ENCODE measurements at places on chromosomes 3 and 15.

DNA sequence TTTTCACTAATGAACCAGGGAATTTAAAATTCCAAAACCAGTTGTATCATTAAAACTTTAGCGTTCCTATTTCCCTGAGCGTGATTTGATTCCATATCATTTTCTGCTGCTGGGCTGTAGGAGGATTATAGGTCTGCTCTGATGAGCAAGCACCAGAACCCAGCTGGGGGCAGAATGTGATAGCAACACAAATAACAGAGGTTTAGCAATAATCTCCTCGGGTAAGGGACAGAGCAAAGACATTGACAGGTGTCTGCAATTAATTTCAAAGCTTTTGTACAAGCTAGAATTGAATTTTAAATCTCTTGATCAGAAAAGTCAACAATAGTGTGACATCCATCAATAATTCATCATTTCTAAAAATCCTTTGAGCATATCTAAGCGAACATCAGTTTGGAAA is 163.4 kb upstream of the RAP2B start:
- DNase-seq, result no peak

DNA sequence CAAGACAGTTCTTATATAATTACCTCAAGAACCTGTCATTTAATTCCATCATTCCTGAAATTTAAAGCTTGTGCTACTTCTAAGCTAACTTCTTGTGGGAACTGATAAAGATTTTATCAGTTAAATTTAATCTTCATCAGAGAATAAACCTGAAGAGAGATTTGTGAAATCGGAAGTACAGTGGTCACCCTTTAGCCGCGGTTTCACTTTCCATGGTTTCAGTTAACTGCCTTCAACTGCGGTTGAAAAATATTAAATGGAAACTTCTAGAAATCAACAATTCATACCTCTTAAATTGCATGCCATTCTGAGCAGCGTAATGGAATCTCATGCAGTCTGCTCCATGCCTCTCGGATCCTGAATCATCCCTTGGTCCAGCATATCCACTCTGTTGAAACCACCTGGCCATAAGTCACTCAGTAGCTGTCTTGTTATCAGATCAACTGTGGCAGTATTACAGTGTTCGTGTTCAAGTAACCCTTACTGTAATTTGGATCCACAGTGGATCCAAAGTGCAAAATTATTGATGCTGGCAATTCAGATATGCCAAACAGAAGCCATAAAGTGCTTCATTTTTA is 626.1 kb downstream of the CADM2 start:
- DNase-seq, result no peak

DNA sequence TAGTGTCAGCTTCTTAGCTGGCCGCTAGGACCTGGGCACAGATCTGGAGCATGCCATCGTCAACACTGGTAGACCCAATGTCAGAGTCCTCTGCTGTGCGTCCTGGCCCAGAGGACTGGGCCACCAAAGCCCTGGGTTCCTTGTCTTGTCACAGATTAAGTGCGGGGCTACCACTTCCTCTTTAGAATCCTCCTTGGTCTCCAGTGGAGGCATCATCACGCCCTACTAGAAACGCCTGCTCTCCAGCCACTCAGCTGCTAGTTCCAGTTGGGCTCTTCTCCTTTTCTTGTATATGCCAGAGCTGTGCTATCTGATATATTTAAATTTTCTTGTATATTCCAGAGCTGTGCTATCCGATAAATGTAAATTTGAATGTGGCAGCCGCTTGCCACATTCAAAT is 11.2 kb downstream of the PPCDC start:
- DNase-seq, result no peak

GRCh38 chr3:58034738-58035523 is 26.7 kb downstream of the FLNB start:
- DNase-seq, result peak; percentile 67

DNA sequence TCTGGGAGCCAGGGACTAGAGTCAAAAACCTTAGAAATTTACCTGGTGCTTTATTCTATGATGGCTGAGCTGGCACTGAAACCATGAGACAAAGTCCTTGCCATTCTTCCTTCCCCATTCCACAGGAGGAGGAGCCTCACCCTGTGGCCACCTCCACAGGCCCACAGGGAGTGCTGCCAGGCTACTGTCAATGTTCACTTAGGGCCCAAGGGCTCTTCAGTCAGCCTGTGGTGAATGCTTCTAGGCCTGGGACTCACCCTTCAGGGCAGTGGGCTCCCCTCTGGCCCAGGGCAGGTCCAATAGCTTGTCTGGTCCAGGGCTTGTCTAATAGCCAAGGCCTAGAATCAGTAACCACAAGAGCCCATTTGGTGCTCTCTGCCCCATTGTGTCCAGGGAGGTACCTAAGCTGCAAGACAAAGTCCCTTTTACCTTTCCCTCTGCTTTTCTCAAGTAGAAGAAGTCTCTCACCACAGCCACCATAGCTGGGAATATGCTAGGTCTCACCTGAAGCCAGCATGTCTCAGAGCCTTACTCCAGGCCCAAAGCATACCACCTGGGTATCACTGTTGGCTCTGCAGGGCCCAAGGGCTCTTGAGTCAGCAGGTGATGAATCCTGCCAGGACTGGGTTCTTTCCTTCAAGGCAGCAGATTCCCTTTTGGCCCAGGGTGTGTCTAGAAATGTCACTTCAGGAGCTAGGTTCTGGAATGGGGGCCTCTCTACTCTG is 61.8 kb upstream of the CHRNB4 start:
- no peak for DNase-seq

GRCh38 chr3:37545479-37545878 is 316.2 kb upstream of the CTDSPL start:
- no peak for DNase-seq

GRCh38 chr15:99343881-99344551 is 92.7 kb downstream of the LRRC28 start:
- DNase-seq, result peak; percentile 28

DNA sequence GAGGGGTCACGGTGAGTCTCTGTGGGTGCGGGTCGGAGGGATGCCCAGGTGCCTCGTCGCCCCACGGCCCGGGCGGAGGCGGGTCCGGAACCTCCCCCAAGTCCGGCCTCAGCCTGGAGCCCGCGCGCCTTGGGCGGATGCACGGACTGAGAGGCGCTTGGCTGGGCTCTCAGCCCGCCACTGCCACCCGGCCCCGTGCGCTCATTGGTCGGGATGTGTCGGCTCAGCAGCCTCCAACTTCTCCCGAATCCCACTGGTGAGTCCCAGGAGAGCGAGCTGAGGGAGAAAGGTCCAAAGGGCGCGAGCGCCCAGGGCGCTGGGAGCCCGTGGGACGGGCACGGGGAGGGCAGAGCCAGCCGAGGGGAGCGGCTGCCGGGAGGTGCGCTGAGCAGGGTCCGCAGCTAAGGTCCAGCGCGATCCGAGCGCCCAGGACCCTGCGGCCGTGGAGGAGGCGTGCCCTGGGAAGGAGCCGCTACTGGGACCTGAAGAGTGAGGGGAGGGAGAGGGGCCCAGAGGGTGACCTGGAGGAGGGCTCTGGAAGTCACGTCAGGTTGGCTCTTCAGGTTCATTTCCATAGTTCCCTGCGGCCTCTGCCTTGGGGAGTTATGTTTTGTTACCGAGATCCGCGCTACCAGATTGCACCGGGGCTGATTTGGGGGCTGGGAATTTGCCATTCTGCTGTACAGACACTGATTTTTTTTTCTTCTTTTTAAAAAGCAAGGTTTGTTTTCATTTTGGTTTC is at the start of gene MME:
TSS of gene MME (plus strand) at position 574 of the 742 bp plus-strand sequence. CDS start 3,849 bp downstream, outside the sequence.
- DNase-seq, result no peak

GRCh38 chr3:114893361-114893760 is 253.7 kb downstream of the ZBTB20 start:
- DNase-seq, result no peak

DNA sequence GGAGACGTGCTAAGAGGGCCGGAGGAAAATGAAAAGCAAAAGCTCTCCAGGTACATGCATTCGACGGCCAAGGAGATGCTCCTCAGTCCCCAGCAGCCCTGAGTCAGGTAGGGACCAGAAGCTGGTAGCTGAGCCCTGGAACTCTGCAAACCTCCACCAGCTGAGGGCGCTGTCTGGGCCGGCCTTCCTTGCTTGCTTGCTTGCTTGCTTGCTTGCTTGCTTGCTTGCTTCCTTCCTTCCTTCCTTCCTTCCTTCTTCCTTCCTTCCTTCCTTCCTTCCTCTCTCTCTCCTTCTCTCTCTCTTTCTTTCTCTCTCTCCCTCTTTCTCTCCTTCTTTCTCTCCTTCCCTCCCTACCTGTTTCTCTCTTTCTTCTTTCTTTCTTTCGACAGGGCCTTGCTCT is 94.6 kb upstream of the RASGRF1 start:
- no peak for DNase-seq

GRCh38 chr3:52490939-52491526 is 4.1 kb upstream of the STAB1 start:
- no peak for DNase-seq

- DNase-seq, result no peak
These were observed 138.3 kb upstream of the UBP1 start for GRCh38 chr3:33578325-33579177.

- DNase-seq, result no peak
These were observed 3.6 kb upstream of the EEFSEC start for GRCh38 chr3:128149650-128150049.

GRCh38 chr3:195249858-195250464 is 21.0 kb downstream of the XXYLT1 start:
- DNase-seq, result no peak

- DNase-seq, result no peak
These were observed 297.6 kb upstream of the C2CD4B start for GRCh38 chr15:62462721-62463120.

DNA sequence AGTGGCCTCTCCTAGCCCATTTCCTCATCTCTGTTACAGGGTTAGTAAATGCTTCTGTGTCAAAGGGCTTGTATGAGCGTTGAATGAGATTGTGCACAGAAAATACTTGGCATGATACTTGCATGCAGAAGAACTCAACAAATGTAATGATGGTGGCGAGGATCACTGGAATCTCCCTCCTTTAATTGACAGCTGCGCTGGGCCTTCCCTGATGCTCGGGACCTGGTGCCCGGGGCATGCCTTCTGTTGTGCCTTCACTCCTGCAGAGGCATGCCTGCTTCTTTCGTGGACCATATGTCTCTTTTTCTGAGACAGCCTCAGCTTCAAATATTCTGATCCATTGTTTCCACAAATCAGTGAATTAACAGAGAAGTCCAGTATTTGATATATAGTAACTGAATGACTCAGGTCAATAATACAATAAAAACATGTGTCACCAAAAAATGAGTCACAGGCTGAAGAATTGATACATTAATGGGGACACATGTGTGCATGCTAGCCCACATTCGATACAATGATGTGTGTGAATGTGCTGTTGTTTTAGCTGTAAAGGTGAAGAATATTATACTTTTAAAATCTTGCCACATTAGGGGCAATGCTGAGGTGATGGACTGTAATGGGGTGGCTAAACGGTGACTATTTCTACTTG is 243.3 kb upstream of the TBL1XR1 start:
- no peak for DNase-seq

GRCh38 chr15:75751891-75752290 is 39.2 kb upstream of the CSPG4 start:
- DNase-seq, result no peak

GRCh38 chr3:129473067-129473768 is 33.2 kb downstream of the IFT122 start:
- no peak for DNase-seq
